ENCODE measurements at places on chromosomes 5 and 9.

DNA sequence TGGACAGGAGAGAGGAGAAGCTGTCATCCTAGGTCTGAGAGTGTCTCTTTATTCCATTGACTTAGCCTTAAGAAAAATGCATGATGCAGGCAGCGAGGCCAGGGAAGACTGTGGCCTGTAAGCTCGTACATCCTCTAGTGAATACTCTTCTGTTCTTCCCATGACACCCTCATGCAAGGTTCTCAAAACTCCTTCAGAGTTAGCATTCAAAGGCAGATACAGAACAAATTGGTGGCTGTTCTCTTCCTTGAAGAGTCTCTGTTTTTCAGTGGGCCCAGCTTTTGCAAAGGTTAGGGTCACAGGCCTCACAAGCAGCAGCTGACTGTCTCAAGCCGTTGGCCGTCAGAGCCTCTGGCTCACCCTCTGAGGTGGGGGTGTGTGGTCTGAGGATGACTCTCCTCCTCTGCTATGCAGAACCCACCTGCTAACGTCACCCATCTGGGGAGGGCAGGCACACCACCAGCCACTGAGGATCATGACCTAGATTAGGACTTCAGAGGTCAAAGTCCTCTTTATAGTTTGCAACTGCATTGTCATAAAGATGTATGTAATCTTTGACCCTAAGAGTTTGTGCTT, 15.1 kb downstream of the ADCY2 start:
- no peak for DNase-seq

GRCh38 chr5:77852068-77852513, 76.0 kb upstream of the TBCA start:
- DNase-seq = no peak

DNA sequence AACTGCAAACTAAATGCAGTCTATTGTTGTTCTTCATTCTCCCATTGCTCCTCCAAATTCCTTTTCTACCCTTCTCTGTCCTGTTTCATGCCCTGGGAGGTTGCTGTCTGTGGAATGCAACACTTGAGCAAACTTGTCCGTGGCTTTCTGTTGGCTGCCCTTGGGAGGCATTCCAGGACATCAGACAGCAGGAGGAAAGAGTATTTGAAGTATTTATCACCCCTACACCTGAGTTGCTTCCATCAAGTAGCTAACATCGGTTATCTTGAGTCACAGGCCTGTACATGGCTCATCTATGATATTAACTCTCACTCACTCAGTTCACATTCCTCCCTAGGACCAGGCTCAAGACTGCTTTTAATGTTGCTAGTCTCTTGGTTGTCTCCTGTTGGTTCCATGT, 803.4 kb upstream of the CDH6 start:
- no peak for DNase-seq

DNA sequence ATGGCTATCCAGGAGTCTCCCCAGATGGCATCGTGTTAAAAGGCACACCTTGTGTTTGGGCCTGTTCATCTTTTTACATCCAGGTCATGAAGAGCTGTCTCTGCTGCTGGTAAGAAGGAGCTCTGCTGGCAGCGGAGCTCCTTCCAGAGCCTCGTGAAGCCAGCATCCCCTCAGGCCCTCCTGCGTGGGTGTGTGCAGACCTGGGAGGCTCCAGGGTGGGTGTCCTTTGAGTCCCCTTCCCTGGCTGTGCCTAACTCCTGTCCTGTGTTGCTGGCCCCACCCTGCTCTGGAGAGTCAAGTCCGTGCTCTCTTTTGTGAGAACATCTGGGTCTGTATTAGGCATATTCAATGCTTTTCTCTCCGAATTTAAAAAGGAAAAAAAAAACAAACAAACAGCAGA, 149.6 kb upstream of the IRX2 start:
- no peak for DNase-seq

GRCh38 chr5:20359377-20359776, 371.4 kb upstream of the CDH18 start:
- DNase-seq = no peak

- DNase-seq = no peak
Observed at GRCh38 chr5:36174119-36174518, 22.2 kb downstream of the SKP2 start.

DNA sequence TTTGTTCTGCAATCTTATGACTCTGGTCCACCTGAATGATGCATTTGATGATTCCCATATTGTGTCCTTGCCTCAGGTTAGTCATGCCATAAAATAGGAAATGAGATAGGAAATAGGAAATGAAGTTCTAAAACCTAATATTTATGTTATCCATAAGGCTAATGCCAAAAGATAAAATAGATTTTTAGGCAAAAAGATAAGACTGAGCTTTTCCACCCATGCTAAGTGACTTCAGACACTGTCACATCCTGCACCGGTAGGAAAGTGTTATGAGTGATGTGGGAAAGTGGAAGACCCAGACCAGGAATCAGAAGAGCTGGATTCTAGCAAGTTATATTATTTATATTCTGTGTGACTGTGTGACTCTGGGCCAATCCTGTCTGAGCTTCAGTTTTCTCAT, 600.8 kb upstream of the DMAC1 start:
- no peak for DNase-seq

DNA sequence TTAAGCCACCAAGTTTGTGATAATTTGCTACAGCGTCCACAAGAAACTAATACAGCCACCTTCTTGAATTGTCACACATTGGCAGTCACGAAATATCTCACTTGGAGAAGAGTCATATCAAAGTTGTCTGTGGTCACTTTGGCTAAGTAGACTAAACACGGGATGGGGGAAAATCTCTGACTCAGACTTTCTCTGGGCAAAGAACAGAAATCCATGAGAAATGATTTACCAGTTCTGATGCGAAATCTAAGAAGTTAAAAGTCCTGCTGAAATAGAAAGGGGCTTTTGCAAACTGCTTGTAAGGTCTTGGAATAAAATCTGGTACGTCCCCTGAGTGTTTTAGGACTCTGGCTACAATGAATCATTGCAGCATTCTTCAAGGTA, 158.4 kb downstream of the COL23A1 start:
- DNase-seq = no peak

DNA sequence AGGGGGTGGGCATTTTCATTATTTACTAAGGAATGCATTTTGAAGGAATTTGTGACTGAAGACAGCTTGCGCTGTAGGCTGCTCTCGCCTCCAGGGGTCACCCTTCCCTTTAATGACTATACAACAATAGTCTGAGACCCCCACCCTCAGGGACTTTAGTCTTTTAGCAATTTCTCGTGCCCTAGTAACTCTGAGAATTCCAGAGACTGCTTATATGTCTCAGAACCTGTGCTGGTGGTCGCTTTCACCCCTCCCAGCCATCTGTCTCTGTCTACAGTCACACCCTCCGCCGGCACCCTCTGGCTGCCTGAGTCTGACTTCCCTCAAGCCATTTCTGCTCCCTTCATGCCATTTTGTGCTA, 671.4 kb downstream of the NR2F1-AS1 start:
- no peak for DNase-seq

DNA sequence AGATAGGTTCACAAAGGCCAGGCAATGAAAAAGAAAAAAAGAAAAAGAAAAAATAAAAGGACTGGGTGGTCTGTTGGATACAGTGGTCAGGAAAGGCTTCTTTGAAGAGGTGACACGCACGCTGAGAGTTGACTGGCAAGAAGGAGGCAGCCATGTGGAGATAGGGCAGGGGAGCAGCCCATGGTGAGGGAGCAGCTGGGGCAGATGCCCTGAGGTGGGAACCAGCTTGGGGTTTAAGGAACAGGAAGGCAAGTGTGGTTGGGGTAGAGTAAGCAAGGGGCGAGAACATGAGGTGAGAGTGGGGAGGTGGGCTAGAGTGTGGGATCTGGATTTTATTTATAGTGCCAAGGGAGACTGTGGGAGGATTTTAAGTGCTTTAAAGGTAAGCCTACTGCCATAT, 6.8 kb downstream of the ENHO start:
- no peak for DNase-seq

GRCh38 chr5:73355108-73355507, 93.5 kb downstream of the FOXD1 start:
- DNase-seq = no peak

DNA sequence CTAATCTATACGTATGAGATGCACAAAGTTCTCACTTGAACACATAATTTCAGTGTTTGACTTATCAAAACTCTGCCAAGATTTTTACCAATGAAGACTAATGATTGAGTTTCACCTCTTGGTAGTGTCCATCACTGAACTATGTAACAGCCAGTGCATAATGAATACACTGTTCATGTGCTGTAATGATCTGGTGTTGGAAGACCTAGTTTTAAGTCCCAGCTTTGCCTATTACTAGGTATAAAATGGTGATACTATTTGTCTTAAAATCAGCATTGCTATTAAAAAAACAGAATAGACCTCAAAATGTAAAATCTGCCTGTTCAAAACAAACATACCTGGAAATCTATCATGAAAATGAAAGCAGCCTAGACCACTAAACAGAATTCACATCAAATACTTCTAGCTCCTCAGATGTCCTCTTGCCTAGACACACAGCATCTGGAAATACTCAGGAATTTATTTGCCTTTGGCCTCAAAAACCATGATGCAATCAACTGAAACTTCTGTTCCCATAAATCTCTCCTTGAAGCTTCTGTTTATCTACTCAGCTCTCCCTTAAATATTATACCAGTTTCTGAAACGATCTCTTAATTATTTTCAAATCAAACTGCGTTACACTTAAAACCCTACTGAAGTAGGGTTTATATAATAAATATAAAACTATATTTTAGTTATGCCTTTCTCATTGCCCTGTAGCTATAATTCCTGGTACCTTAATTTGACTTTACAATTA, 38.1 kb downstream of the MRPS27 start:
- no peak for DNase-seq

GRCh38 chr9:8651070-8651845, 851.7 kb upstream of the DMAC1 start:
- no peak for DNase-seq

DNA sequence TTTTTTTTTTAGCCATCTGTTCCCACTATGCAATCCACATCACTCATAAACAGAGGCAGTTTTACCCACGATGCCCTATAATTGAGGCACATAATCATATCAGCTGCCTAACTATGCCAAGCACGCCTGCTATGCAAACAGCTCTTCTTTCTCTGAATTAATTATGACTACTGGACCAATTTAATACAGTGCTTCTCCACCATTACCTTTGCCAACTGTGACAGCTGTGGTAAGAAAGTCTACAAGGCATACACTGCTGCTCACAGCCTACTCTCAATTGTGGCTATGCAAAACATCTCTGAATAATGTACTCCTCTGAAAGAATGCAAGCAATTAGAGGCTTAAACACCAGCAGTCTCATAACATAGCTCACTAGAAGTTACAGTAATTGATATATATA, 97.1 kb downstream of the DTWD2 start:
- no peak for DNase-seq

DNA sequence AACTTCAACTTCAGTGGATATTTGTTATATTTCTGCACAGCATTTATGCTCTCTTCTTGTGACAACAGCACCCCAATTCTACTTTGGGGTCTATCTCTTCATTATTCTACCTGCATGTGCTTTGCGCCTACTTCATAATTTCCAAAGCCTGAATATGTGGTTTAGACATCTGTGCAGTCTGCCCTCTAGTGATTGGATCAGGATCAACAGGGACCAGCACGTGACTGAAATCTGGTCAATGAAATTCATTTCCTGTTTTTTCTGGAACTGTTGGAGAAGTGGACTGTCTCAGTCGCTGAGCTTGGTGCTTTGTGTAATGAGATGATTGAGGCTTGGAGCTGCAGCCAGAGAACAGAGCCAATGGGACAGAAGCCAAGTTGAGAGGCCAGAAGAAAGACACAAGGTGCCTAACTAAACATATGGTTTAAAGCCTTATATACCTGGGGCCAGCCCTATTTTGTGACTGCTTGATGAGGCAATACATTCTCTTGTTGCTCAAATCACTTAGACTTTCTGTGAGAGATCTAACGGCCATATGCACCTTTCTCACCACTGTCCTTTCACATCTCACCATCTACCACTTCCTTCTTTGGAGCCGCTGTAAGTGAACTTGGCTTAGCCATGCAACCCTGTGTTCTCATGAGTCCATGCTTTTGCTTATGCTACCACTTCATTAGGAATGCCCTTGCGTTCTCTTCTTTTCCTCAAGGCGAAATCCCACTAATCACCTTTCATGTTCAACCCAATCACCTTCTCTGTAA, 68.8 kb upstream of the PPP2R2B start:
- no peak for DNase-seq

DNA sequence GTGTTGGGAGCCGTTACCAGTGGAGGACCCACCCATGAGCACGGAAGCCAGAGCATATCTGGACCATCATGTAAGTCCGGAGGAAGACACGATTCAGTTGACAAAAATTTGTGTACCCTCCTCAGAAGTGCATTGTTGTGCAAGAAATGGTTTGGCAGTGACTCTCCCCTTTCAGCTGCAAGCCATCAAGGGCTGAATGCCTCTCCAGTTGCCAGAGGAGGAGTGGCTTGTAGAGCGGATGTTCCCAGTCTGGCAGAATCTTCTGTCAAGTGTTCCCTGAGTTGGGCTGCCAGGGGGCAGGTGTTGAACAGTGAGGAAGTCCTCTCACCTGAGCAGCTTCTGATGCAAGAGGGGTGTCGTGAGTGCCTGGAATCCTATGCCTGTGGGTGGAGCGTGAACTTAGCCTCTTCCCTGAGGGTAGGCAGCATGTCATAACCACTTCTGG, 27.6 kb upstream of the CDKN2AIPNL start:
- DNase-seq = no peak

- no peak for DNase-seq
Observed at GRCh38 chr5:14270209-14270702, 127.1 kb downstream of the TRIO start.

- DNase-seq = no peak
Observed at GRCh38 chr5:74643111-74643562, 2.6 kb upstream of the ENC1 start.

DNA sequence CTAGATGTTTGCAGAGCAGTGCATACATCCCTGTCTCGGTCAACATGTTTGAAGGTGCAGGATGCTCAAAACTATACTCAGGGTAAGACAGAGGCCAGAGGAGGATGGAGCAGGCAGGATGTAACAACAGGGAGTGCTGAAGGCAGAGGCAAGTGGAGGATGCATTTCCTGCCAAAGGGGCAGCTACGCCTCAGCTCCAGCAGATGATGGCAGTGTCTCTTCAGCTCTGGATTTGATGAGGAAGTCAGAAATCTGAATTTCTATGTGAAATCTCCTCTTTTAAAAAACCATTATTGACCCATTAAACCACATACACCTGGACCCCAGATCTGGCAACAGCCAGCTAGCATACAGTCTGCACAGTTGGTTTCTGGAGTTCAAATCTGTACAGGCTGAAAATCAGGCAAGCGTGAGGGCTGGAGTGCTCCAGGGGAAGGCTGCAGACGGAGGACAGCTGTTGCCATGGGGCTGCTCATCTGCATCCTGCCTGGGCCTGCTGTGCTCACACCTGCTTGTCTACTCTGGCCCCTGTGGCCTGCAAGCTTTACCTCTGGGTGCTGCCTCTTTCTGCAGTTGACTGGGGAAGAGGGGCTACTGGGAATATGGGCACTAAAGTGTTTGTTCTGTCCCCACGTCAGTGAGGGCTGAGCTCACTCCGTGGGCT, 152.9 kb upstream of the SLC28A3 start:
- no peak for DNase-seq

GRCh38 chr5:150036513-150036912, 36.0 kb downstream of the HMGXB3 start:
- DNase-seq = no peak

- no peak for DNase-seq
Observed at GRCh38 chr9:136242918-136243525, 2.6 kb downstream of the QSOX2 start.

- no peak for DNase-seq
Observed at GRCh38 chr5:36222620-36223019, 19.1 kb downstream of the NADK2 start.

GRCh38 chr9:274406-274805, 59.7 kb downstream of the DOCK8 start:
- no peak for DNase-seq
